ENCODE measurements at places on chromosomes 7 and 10.
A peak's percentile ranks its signal among the peaks of the same experiment; 100 is the strongest.

- no peak for DNase-seq
These were observed 18.4 kb downstream of the IFT22 start for GRCh38 chr7:101303102-101303701.

- no peak for DNase-seq
These were observed 1151.0 kb upstream of the PHF14 start for GRCh38 chr7:9822458-9823290.

- no peak for DNase-seq
These were observed 353.6 kb downstream of the PTEN start for GRCh38 chr10:88216976-88217375.

- no peak for DNase-seq
These were observed 27.0 kb upstream of the LRRD1 start for GRCh38 chr7:92205987-92206386.

DNA sequence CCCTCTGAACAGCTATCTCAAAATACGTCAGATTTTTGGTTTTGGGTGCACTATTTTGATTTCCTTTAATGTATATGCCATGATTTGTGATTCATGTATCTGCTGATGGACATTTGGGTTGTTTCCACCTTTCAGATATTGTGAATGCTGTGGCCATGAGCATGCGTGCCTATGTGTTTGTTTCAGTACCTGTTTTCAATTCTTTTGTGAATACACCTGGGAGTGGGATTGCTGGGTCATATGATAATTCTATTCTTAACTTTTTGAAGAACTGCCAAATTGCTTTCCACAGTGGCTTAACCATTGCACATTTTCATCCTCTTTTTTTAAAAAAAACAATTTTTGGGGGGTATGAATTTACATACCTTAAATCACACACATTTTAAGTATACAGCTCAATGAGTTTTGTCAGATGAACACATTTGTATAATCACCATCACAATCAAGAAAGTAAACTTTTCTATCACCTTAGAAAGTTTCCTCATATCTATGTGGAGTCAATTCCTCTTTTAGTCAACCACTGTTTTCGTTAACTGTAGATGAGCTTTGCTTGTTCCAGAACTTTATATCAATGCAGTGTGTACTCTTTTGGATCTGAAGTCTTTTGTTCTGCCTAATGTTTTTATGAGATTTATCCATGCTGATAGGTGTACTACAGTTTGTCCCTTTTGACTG, 36.9 kb downstream of the CYP26A1 start:
- no peak for DNase-seq

DNA sequence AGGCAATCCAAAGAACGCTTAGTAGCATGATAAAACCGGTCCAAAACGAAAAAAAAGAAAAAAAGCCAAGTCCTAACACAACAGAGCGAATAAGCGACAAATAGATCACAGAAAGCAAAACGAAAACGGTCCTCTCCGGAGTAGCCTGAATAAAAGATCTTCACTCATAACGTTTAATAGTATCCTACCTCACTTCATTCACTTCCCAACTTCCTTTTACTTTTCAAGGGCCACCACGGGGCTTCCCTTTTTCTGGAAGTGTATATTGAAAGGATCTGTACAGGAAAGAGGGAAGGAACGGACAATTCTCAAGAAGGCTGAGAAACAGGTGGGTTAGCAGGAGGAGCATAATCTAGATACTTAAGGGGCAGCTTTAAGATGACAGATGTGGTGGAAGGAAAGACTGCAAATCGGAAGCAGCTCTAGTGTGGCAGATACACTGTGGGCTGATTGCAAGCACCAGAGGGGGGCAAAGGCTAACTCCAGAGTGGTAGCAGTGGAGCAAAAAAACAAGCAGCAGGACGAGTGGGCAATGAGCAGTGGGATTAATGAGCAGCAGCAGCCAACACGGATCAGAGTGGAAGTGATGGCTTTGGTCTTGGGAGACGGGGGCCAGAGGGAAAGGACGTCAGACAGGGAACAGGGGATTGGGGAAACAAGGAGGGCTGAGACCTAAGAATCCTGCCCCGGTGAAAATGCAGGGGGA, 866 bp downstream of the CNOT4 start:
- no peak for DNase-seq

GRCh38 chr10:132027423-132027983, 38.2 kb upstream of the JAKMIP3 start:
- no peak for DNase-seq

DNA sequence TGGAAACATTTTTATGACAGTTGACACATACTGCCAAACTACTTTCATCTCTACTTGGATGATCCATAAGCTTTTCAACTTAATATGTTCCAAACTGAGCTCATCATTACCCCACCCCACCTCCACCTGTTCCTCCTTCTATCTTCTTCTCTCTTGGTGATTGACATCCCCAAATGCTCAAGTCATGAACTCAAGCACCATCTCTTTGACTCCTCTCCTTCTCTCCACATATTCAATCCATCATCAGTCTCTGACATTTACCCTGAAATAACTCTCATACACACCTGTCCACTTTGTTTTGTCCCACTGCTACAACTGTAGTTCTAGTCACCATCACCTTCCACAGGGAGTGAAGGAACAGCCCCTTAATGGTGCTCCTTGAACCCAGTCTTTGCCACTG, 43.3 kb downstream of the SGCE start:
- DNase-seq, result no peak

- no peak for DNase-seq
These were observed 10.6 kb downstream of the CPSF4 start for GRCh38 chr7:99449326-99449725.

- no peak for DNase-seq
These were observed 13.5 kb upstream of the ZMIZ1 start for GRCh38 chr10:79055100-79055782.

- no peak for DNase-seq
These were observed at the start of gene KLF6 for GRCh38 chr10:3784510-3785250. KLF6 (minus strand) TSS chr10:3785209; CDS start chr10:3785014, 195 bp downstream.

GRCh38 chr10:97771913-97772823, at the start of gene SFRP5:
SFRP5 (minus strand) TSS chr10:97771999; CDS start chr10:97771833, 166 bp downstream.
- no peak for DNase-seq

DNA sequence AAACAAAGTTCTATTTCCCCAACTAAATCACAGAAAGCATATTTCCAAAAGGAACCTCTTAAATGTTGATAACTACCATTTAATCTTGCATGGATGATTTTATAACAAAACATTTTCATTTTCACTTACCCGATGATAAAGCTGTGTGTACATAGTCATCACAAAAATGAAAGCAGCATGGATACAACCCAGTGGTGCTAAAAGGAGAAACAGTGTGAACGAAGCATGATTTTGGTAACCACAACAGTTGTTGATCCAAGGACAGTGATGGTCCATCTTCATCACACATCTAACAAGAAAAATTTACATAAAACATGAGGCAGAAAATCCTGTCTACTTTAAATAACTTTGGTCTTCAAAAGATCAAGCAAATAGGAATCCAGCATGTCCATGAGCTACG, 4.7 kb downstream of the ZDHHC6 start:
- DNase-seq, result no peak

DNA sequence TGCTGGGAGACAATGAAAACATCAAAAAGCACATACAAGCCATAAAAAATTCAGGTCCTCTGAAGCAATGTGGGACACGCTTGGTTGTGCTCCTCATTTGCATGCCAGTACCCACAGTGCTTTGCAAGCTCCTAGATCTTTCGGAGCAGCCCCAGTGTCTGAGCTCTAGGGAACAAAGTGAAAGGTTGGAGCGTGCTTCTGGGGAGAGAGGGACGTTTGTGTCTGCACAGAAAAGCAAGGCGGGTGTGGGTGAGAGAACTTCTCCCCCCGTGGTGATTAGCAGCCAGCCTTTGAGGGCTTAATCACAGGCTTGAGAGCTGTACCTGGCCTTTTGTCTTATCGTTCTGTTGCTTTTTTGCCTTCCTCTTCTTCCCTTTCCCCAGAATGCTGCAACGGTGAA, 76.7 kb upstream of the HABP2 start:
- DNase-seq, result no peak

DNA sequence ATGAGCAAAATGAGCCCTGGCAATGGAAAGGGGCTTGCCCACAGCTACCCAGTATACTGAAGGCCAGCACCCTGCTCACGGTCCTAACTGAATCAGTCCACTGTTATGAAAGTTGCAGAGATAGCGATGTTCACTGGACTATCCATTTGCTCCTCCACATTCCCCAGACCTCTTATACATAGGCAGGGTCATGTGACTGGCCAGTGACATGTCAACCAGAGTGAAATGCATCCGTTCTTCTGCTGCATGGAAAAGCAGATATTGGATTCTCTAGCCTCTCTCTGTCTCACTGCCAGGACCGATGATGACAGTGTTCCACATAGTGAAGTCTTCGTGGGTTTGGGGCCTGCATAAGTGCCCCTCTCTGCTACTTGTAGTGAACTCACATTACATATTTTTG, 503.4 kb downstream of the RPS24 start:
- no peak for DNase-seq

DNA sequence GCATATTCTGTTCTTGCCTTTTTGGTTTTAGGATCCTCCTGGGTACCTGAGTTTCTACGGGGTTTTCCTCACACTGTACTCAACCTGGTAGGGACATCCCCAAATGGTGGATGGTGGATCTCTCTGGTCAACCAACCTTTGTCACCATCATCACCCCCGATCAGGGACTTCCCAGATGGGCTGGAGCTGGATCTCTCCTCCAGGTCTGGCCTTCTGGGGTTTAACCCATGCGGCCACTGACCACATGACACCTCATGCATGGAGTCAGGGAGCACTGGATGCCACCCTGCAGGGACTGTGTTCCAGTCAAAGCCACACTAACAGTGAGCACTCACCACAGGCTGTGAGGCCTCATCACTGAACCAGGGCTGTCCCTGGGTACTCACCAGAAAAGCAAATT, 80.0 kb downstream of the CELF2 start:
- no peak for DNase-seq

GRCh38 chr7:29243910-29244655, 49.5 kb downstream of the CHN2 start:
- DNase-seq, result no peak

GRCh38 chr7:128145191-128145590, 95.9 kb upstream of the LEP start:
- no peak for DNase-seq

- DNase-seq, result peak; percentile 53
These were observed 41.6 kb upstream of the FHIP2A start for GRCh38 chr10:114779803-114780576.

DNA sequence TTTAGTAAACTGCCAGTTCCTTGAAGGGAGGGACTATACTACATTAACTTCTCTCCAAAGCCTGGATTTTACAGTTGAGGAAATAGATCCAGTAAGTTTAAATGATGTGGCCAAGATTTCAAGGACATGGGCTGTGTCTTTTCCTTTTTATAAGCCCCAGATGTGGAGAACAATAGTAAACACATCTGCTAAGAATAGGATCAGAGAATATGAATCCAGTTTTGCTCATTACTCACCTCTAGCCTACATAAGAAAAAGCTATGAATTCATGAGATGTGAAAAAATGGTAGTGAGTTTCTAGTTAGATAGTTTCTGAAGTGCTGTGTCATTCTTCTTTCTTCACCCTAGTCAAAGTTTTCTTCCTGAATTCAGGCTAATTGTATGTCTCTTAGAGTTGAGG, 38.6 kb downstream of the MAGI2 start:
- DNase-seq, result no peak

GRCh38 chr10:11658801-11659368, 47.4 kb upstream of the USP6NL start:
- DNase-seq, result no peak

DNA sequence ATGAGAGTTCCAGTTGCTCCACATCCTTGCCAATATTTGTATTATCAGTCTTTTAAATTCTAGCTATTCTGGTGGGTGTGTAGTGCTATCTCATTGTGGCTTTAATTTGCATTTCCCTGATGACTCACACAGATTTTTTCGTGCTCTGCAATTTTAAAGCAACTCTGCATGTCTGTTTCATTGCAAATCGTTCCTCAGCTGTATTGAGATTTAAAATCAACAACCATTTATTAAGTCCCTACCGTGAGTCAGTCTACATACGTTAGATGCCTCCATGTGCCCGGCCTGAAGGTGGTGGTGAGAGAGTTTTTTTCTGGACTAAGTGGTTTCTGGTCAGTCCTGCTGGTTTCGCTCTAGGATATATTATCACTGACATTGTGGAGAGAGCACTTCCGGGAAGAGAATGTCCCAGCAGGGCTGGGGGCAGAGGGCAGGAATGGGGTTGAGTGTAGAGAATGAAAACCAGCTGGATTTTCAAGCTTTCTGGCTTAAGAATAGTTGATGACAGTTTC, 8.4 kb upstream of the HYCC1 start:
- peak; percentile 39 for DNase-seq

DNA sequence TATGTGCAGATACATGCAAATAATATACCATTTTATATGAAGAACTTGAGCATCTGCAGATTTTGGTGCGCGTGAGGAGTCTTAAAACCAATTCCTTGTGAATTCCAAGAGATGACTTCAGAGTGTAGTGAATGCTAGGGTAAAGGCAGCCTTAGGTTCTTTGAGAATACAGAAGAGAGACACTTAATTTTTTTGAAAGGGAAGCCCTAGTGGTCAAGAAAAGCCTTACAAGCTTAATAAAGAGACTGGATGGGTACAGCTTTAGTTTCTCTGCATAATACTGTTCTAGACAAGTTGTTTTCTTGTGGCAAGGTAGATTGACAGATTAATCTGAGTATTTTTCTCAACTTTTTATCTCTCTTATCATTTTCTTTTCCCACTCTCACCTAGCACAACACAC, 636.5 kb downstream of the DNAJB9 start:
- no peak for DNase-seq

- DNase-seq, result no peak
These were observed 85.0 kb downstream of the PTN start for GRCh38 chr7:137258552-137258951.

- DNase-seq, result no peak
These were observed 5.9 kb downstream of the TSPAN33 start for GRCh38 chr7:129150199-129150996.

GRCh38 chr7:23966941-23967340, 256.9 kb downstream of the STK31 start:
- no peak for DNase-seq

DNA sequence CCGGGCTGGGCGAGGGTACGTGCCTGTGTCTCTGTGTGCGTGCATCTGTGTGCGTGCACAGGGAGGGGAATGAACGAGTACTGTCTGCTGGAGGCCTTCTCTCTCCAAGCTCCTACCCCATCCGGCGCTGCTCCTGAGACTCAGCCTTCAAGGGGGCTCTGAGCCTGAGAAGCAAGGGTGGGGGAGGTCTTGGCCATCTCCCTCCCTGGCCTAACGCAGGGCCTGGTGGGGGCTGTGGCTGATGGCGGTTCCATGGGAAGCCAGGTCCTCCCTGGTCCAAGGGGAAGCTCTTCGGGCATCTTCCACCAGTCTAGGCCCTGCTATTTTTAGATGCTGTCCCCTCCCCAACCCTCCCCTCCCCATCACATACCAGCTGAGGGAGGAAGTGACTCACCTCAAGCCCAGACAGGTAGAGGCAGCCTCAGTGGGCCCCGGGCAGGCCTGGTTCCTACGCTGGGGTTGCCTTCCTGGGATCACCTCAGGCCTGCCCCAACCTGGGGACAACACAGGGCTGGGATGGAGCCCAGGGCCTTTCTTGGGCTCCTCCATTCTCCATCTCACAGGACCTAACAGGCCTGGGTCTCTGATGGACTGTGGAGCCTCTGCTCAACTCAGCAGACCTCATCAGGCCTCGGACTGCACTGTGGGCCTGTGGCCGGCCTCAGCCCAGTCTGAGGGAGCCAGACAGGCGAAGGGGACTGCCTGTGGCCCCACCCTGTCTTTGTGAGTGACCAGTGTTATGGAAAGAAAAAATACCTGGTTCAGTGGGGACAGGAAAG, 32.2 kb downstream of the DNAJB12 start:
- peak; percentile 91 for DNase-seq

- no peak for DNase-seq
These were observed 165.8 kb downstream of the LRRC4 start for GRCh38 chr7:127865466-127865865.

- DNase-seq, result no peak
These were observed 486.4 kb upstream of the FOXK1 start for GRCh38 chr7:4195660-4196059.
